ENCODE measurements at places on chromosomes 6 and 20. TPM values are rescaled to one million over a fixed set of nuclear protein-coding genes. Genes with fewer than 3 reads are reported as not detected.

DCDC2 gene
- total RNA-seq, result not detected

SIRPB2 gene
- not detected for total RNA-seq

CST1 gene
- total RNA-seq, result 2.3 TPM

RSPH4A gene
- not detected for total RNA-seq

FGD2 gene
- 0.31 TPM for total RNA-seq

ZC3H12D gene
- not detected for total RNA-seq

SIGLEC1 gene
- not detected for total RNA-seq

SPAG4 gene
- 27.0 TPM for total RNA-seq

LHFPL5 gene
- total RNA-seq, result 0.16 TPM

FITM2 gene
- 6.7 TPM for total RNA-seq

TRIM38 gene
- total RNA-seq, result 2.5 TPM

HSPA12B gene
- total RNA-seq, result not detected

VAPB gene
- 16.2 TPM for total RNA-seq

IL17A gene
- total RNA-seq, result not detected

TCF15 gene
- not detected for total RNA-seq

GPSM3 gene
- total RNA-seq, result 2.2 TPM

IER3 gene
- total RNA-seq, result 200 TPM

SLC13A3 gene
- total RNA-seq, result not detected

C20orf141 gene
- not detected for total RNA-seq

PCED1A gene
- 34.4 TPM for total RNA-seq

ACOT8 gene
- total RNA-seq, result 95.4 TPM

CAGE1 gene
- 0.16 TPM for total RNA-seq

FERMT1 gene
- total RNA-seq, result 72.0 TPM

CDH4 gene
- total RNA-seq, result not detected

ZC2HC1B gene
- not detected for total RNA-seq

LY6G6C gene
- not detected for total RNA-seq
